ENCODE measurements at places on chromosomes 5 and 9. TPM values are rescaled to one million over a fixed set of nuclear protein-coding genes. Genes with fewer than 3 reads are reported as not detected.

DNA sequence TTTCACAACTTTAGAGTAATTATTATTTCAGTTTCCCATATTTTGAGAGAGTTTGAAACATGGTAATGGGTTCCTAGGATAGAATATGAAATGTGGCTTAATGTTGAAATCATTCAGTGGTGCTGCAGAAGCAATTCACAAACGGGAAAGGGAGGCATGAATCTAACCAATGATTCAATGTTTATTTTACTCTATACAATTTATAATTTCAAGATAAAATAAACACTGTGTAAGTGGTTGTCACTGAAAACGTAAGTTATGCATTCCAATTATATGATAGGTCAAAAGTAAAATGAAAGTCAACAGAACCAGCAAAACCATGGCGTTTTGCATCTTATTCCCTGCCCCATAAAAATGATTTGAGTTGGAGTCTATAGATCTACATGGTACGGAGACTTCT is 1207.1 kb upstream of the CDH18 start:
- DNase-seq: no peak

- DNase-seq: no peak
These were observed 132.1 kb upstream of the SLC30A5 start for GRCh38 chr5:68961762-68962161.

DNA sequence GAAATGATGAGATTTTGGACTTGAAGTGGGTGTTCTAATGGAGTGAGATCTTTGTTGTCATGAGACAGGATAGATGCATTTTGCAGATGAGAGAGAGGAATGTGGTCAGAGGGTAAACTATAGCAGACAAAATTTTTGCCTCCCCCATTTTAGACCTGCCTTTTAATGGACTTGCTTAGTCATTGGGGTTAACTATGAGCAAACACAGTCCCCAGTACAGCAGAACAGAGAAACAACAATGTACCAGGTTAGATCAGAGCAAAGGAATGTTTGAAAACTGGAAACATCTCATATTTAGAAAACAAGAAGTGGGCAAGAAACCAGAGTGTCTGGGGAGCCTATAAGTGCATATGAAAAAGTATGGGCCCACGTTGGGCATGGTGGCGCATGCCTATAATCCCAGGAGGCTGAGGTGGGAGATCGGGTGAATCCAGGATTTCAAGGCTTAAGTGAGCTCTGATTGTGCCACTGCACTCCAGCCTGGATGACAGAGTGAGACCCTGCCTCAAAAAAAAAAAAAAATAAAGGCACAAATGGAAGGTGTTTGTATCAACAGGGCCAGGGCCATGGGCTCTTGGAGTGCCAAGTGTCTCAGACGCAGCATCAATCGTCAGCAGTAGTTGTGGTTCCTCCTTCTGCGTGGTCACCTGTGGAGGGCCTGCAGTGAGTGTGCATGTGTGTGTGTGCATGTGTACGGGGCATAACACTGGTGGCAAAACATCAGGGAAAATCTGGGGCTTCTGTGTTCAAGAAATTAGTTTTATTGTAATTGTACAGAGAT is 214.4 kb upstream of the S1PR3 start:
- DNase-seq: no peak

GRCh38 chr5:156981481-156981880 is 18.5 kb upstream of the TIMD4 start:
- no peak for DNase-seq

- DNase-seq: no peak
These were observed 82.1 kb upstream of the RUSC2 start for GRCh38 chr9:35407846-35408245.

SLC6A3 gene
- not detected for total RNA-seq

Measured in mesenteric fat pad (tissue), 1 donor.